NCI-H460 (cell line): ENCODE measurements at places on chromosomes 4 and X. TPM values are rescaled to one million over a fixed set of nuclear protein-coding genes. Genes with fewer than 3 reads are reported as not detected.

The MTMR8 gene
- 2.0 and 2.3 TPM in 2 replicates for total RNA-seq

The CDX4 gene
- total RNA-seq, result not detected in 2 replicates

The MGARP gene
- 0.22 and 0.32 TPM in 2 replicates for total RNA-seq

- DNase-seq, result no peak
Measured at GRCh38 chrX:115603534-115604074, 42.6 kb downstream of the PLS3 start.

DNA sequence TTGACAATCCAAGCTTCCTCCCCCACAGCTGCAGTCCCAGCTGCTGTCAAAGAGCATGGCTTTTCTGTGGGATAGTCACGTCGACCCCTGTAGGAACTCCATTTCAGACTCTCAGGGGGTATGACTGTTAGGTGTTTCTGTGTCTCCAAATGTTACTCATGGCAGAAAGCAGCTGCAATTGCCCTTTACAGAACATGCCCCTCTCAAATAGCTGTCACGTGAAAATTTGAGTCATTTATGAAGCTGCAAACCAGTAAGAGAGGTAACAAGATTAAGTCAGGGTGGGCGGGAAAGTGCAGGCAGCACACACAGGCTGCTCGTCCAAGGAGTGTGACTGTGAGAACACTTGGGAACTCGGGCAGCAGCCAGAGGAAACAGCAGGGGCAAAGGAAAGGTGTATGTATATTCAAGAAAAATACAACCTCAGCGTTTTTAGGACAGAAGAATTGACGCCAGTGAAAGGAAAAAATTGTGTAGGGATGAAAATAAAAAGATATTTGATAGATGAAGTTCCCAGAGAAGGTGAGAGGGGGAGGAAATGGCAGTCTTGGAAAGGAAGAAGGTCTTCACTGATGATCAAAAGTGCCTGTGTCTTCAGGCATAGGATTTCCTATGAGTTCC is 66.5 kb upstream of the TMEM184C start:
- DNase-seq, result no peak
